Right lung (tissue), 10 donors: ENCODE measurements at places on chromosomes 12 and 14.
A peak's percentile ranks its signal among the peaks of the same experiment; 100 is the strongest.

DNA sequence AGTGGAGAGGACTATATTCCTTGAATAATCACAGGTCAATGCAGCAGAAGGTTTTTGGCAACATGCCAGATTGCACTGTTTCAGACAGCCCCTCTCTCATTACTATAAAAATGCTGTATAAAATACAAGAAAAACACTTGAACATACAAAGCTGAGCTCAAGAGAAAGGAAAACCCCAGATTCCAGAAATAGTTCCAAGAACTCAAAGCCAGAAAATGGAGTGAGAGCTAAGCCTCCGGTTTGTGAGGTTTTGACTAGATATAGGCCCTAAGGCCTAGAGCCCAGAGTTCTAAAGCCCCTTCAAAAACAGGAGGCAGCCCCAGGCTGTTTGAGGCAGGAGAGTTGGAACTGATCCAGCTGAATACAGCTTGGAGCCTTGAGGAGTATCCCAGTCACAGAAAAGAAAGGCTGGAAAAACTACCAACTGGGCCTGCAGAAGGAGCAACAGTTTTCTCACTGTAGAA lies 29.4 kb upstream of the ACTN1 start:
- peak; percentile 39 for DNase-seq

DNA sequence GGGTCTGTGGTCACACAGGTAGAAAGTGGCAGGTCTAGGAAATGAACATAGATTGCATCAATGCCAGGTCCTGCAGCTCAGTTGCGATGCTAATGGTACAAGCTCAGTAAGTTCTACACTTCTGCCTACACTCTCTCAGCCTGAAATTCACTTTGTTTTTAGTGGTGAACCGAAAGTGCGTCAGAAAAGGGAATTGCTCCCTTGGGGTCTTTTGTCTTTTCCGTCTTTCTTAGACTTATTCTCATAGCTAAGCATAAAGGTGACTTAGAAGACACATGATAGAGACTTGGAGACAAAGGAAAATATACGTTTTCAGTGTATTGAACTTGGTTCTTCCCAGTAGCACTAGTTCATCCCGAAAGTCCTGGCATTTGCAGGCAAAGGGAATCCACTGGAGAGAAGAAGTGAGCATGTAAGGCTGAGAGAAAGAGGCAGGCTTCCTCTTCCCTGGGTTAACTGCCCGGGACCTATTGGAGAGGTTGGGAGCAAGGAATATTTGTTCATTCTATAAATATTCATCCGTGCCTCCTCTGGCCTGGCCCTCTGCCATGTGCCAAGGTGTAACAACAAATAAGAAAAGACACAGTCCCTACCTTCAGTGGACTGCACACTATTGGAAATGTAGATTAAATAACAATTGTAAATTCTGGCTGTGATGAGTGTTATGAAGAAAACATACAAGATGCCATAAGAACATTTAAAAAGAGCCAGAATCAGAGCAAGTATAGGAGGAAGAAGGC lies 785.8 kb downstream of the MED13L start:
- no peak for DNase-seq

- no peak for DNase-seq
Measured at GRCh38 chr14:35362450-35362849, 42.1 kb downstream of the NFKBIA start.

DNA sequence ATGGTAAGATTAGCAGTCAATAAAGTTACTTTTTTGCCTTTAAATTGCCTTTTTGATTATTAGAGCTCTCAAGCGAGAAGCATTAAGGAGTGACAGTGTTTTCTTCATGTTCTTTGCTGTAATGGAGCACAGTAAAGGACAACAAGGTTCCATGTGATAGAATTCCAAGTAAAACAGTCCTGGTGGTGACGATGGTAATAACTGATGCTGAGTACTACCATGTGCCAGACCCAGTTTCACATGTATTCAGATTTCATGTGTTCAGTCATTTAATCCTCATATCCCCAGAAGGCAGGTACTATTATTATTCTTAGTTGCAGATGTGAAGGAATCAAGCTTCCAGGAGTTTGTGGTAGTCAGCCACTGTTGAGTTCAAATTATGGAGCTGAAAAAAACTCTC lies 79.0 kb downstream of the FRMD6 start:
- no peak for DNase-seq

DNA sequence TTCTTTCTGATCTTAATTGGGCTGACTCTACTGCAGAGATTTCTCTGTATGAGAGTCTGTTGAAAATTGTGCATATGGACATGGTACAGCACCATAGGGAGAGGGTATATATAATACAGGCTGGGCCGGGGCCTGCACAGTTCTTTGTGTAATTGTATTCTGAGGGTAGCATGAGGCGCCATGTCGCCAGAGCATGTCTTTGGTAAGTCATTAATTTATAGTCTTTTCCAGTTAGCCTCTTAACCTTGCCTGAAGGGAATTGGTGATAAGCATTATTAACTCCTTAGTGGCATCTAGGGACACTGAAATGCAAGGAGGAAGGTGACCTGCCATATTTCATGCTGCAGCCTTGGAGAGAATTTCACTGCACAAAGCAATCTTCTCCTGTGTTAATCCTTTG lies 569.9 kb downstream of the TMTC2 start:
- no peak for DNase-seq

DNA sequence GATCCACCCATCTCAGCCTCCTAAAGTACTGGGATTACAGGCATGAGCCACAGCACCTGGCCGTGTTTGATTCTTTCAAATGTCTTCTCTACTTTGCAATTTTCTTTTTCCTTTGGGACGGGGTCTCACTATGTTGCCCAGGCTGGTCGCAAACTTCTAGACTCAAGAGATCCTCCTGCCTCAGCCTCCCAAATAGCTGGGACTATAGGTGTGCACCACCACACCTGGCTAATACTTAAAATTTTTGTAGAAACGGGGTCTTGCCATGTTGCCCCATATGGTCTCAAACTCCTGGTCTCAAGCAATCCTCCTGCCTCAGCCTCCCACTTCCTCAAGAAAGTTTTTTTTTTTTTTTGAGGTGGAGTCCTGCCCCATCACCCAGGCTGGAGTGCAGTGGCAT lies 1.7 kb downstream of the GATC start:
- no peak for DNase-seq

DNA sequence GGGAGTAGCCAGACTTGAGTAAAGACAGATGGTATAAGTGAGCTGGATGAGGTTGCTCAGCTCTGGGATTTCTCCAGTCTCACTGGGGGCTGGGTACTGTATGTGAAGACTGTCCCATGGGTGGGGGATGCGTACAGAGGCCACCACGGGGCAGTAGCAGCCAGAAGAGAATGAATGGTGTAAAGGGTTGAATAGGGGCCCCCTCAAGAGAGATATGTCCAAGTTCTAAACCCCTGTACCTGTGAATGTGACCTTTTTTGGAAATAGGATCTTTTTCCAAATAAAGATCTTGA lies 21.8 kb upstream of the BCDIN3D start:
- DNase-seq = no peak

- DNase-seq = no peak
Measured at GRCh38 chr12:6653987-6654386, 6.8 kb upstream of the ACRBP start.

GRCh38 chr12:113087193-113087592 lies 30.7 kb downstream of the DTX1 start:
- no peak for DNase-seq

DNA sequence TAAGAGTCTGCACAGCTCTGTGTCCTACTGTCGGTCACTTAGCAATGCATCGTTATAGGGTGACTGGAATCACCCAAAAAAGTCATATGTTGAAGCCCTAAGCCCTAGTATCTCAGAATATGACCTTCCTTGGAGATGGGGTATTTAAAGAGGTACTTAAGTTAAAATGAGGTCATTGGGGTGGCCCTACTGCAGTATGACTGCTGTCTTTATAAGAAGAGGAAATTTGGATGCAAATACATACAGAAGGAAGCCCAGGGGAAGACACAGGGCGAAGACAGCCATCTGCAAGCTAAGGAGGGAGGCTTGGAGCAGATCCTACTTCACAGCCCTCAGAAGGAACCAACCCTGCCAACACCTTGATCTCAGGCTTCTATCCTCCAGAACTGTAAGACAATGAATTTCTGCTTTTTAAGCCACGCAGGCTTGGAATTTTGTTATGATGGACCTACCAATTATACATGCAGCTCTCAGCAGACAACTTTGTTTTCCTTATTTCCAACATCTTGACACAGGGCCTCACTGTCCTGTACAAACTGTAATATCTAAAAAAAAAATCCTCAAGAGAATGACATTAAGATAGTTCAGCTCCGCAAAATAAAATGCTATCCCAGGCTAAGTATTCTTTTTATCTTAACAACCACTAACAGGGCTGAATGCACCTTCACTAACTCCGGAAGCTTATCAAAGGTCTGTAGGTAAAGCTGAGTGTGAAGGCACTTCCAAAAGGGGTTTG lies 40.4 kb downstream of the ZFP36L1 start:
- DNase-seq = no peak

DNA sequence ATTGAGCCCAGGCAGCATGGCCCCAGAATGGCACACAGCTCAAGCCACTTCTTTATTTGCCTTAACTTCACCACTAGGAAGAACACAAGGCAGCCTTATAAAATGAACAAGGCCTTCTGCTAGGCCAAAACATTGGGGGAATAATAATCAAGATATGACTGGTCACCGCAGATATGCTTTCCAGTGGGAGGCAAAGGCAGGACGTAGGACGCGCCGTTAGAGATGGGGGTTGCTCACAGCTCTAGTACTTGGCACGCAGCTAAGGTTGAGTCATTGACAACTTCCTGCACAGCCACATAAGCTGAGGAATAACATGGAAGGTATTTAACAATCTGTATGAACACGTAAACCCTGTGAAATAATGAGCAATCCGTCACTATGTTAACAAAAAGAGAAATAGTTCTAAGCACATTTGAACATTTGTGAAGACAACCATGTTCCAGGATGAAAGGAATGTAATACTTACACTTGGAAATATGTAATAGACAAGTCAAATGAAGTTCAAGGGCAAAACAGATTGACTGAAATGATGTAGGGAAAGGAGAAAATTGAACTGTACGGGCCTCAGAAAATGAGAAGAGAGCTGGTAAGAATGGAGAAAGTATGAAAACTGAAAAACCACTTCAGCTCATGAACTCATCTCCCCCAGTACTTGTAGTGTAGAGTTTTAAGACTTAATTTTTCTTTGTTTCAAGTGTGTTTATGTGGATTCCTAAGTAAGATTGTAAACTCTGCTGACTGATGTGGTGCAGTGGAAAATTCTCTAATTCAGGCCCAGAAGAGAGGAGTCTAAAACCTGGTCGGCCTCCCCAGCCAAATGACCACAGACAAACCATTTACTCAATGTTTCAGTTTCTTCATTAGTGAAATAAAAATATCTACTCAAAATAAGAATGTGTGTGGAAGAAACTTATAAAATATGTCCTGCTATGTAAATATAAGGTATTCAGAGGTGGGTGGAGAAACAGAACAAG lies 59.3 kb upstream of the CCDC91 start:
- no peak for DNase-seq

DNA sequence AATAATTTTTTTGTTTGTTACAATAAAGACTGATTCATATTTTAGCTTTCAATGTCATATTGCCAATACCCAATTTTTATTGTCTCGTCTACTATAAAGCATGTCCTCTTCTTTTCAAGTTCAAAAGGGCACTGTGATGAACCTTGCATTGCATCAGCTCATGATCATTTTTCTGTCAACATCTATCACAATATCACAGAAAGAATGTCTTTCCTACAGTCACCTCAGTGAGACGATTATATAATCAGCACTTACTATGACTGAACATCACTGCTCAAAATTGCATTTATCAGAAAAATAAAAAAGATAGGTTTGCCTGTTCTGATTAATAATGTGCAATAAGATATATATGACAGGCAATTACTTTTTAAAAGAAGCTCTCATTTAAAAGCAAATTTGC lies 228.7 kb upstream of the LRFN5 start:
- DNase-seq = no peak

DNA sequence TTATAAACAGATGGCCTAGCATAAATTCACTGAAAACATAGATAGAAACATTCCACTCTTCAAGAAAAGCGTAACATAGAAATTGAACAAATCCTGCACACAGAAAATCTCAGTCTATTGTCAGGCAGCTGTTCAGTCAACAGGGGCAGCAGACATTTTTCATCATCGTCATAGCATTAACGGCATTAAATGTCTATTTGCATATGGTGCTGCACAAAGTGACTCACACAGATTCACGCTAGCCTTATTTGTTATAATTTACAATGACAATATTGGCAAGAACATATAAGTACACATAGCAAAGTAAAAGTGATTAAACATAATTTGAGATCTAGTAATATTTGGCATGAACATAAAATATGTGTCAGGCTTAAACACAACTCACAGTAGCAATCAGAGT lies 95.7 kb downstream of the CEP128 start:
- DNase-seq = no peak

DNA sequence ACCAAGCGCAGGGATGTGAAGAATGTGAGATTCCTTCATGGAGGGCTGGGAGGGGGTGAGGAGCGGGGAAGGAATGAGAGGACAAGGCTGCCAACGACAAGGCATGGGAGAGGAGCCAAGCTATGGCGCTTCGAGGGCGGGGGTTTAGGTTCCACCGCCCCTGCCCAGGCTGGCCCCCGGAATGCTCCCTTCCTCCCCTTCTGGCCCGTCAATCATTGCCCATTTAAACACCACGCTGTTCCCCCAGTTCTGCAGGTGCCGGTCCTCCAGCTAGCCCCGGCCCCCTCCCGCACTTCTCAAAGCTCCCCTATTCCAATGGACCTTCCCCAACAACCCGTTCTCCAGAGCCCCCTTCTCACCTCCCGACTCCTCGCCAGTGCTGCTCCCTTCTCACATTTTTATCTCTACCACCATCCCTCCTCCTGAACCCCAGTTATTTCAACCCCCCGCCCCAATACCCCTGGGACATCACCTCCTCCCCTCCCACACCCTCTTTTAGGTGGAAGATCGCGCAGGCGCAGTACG lies 428 bp downstream of the RNF41 start:
- DNase-seq = peak; percentile 82

GRCh38 chr12:78531831-78532458 lies 332.6 kb upstream of the SYT1 start:
- DNase-seq = no peak

- no peak for DNase-seq
Measured at GRCh38 chr14:39731912-39732311, 299.7 kb upstream of the FBXO33 start.

GRCh38 chr12:114695305-114695592 lies 11.3 kb upstream of the TBX3 start:
- DNase-seq = no peak

DNA sequence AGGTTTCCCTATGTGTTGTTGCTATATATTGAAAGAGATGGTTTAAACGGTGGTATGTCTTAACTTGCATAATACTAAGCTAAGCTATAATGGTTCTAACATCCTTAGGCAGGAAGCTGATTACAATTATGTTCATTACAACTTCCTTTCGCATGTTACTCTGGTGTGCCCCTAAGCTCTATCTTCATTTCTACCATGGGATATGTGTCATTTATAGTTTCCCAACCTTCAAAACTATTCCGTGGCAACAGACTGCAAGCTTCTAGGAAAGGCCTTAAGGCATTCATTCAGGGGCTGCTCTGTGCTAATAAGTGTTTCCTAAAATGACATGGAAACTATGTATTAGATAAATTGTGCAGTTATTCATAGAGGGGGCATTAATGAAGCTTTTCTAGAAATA lies 294.6 kb downstream of the GXYLT1 start:
- no peak for DNase-seq

GRCh38 chr12:6871052-6871957 lies 1.8 kb downstream of the SPSB2 start:
- no peak for DNase-seq

- DNase-seq = no peak
Measured at GRCh38 chr14:89391123-89391522, 25.9 kb downstream of the FOXN3 start.
